ENCODE measurements at places on chromosomes 2 and 18.

DNA sequence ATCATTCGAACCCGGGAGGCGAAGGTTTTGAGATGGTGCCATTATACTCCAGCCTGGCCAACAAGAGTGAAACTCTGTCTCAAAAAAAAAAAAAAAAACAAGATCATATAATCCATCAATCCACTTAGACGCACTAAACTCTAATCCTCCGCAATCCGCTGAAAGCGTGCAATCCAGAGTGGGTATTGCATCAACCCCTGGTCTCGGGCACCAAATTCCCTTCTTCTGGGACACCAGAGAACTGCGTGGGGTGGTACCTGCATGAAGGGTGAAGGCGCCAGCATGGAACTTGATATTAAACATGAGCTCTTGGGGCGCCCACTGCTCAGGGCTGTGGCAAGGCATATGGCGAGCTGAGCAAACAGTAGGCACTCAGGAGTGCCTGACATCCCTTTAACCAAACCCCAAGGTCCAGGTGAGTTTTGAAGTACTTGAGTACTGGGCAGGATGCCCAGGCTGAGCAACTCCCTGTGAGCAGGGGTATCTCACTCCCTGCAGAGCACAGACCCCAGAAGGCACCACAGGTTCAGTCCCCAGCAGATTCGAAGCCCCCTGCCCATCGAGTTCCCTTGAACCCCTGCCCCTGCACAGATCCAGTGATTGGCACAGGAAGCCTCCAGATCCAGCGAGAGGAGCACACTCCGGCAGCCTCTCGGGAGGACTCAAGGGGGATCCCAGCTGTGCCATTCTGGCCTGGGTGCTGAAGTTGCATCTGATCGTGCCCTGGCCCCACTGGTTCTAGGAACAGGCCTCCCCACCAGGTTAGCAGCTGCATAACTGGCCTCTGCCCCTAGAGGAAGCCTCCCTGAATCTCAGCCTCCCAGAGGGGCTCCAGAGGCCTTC, 8.0 kb downstream of the ALPI start:
- no peak for DNase-seq

- DNase-seq, result no peak
Measured at GRCh38 chr2:205807758-205808157, 125.5 kb downstream of the NRP2 start.

DNA sequence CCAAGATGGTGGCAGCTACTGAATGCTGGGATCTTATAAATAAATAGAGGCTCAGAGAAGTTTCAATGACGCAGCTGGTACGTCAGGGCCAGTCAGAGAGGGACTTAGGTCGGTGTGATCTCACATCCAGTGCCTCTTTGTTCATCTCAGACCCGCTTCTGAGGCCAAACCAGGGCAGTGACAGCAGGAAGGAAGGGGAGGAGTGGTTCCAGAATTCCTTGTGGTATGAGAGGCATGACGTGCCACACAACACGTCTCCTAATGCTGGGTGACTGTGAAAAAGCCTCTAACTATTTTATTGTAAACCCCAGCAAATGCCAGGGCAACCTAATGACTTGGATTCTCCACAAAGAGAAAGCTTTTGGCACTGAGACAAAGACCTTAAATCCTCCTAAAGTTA, 423.3 kb downstream of the LPIN1 start:
- DNase-seq, result no peak

DNA sequence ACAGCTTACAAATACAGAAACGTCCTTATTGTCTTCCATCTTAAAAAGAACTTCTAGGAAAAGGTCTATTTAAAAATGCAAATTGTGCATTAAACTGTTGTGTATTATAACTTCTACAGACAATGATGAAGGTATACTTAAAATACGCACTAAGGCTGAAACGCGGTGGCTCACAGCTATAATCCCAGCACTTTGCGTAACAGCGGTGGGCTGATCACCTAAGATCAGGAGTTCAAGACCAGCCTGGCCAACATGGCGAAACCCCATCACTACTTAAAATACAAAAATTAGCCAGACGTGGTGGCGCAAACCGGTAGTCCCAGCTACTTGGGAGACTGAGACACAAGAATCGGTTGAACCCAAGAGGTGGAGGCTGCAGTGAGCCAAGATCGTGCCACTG, 4.9 kb downstream of the CUL3 start:
- DNase-seq, result no peak

DNA sequence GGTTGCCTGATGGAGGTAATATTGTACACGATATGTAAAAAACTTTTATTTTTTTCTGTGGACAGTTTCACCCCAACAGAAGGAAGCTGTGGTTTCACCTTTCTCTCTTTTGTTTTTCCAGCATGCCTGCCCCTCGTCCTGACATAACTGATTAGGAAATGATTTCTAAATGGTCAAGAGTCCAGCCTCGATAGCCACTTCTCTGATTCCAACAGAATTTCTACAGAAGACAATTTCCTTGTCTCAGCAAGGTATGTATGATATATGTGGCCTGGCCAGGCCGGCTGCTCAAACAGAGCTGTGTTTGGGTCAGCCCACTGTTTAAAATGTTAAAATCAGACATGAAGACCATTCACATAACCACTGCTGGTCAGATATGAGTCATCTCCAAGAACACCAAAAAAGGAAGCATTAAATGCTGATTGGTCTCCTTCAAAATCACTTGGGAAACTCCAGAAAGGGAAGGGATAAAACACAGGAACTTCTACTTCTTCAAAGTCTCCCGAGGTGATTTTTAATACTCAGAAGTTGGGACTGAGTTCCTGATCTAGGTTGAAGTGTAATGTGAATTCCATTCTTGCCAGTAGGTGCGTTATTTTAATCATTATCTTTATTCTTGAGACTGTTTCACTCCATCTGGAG, 22.3 kb downstream of the ATP8B1 start:
- no peak for DNase-seq

DNA sequence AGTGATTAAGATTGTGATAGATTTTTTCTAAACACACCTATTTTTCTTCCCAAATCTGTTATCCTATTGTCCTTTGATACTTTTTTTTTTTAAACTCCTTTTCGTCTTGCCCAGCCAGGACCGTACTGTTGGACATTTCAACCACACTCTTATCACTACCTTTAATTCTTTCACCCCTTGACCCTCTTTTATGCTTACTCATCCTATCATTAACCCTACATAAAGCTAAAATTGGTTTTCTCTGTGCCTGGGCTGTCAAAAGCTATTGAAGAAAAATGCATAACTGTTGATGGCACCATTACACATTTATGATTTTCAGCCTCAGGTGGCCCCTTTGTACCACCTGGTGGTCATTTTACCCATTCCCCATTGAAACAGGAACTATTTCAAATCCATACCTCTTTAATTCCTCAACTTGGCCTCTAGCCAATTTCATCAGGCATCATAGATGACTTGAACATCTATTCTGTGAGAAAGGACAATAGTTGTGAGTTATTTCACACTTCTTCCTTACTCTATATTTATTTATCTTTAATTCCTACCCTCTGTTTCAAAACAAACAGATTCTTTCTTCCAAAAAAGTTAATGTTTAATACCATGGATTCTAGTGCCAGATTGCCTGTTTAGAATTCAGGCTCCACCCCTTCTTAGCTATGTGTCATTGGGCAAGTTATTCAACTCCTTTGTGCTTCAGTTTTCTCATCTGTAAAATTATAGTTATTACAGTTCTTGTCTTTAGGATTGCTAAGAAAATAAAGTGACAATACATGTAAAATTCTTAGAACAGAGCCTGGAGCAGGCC, 258.6 kb downstream of the CAMKMT start:
- no peak for DNase-seq

- no peak for DNase-seq
Measured at GRCh38 chr2:16189029-16189835, 248.9 kb downstream of the MYCN start.

DNA sequence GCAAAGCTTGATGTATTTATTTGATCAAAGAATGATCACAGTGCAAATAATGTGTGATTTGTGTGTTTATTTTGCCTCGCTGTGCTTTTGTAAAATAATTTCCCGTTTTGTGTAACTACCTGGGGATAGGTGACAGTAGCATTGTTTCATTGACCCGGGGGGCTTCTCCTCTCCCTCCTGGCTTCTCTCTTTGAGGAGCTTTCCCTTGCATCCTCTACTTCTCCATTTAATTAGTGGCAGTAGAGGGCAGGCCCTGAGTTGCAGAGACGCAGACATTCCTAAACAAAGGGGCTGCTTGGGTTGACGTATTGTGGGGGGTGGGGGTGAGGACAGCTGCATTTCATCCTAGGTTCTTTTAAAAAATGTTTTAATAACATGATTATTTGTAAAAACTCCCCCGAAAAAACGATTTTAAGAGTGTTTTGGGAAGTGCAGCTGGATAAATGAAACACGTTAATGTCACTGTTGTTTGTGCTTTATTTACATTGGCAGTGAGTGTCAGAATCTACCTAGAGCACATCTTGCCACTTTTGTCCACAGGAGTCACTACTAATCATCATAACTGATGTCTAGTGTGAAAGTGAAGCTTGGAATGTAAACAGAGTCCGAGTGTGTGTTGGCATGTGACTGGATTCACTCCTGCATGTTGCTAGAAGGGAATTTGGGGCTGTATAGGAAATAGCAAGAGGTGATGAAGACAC, 2.2 kb downstream of the NEDD4L start:
- DNase-seq, result no peak

- no peak for DNase-seq
Measured at GRCh38 chr2:67865917-67866316, 196.9 kb downstream of the C1D start.

DNA sequence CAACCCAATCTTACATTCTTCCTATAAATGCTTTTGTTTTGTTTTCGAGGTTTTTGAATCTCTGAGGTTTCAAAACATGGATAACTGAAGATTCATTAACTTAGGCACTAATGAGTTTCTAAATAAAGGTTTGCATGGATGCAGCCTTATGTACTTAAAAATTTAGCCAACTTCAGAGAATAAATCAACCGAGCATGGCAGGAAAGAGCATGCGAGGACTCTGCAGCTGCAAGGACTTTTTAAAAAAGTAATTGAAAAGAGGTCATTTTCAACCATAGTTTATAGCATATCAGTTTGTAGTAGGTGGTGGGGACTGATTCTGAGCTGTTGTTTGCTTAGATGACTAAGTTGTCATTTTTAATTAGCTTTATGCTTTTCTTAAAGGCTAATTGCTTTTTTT, 567.0 kb upstream of the ZEB2 start:
- DNase-seq, result no peak
